ENCODE measurements at places on chromosomes 1 and 21.

GRCh38 chr1:14783592-14783886, 185.1 kb downstream of the KAZN start:
- no peak for DNase-seq

DNA sequence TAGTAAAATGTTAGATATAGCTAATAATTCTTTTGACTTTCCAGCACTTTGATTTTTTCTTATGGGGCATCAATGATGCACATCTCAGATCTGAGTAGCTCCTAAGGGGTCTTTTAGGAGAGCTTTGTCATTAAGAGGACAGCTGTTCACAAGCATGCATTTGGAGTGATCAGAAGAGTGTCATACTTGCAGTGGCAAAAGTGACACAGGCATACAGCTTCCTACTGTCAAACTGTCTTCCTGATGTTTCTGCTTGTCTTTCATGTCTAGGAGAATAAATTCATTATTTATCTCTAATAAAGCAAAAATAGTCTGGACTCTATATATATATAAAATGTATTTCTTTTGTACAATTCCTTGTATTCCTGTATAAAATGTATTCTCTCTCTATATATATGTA, 273.0 kb downstream of the PAPPA2 start:
- no peak for DNase-seq

GRCh38 chr1:36115200-36115669, 9.8 kb downstream of the COL8A2 start:
- no peak for DNase-seq

DNA sequence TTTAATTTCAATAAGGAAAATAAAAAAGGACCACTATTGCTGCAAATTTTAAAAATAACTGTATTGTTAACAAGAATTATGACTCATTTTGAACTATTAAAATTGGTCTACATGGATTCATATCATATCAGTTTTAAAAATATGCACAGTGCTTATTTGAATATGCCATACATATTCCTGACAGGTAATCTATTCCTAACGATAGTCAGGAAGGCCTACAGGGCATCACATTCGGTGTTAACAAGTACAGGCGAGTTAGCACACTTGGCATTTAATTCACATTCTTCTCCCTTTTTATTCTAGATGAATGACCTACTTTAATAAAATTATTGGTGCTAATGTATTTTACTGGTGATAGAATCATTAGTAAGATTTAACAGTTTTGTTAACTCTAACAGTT, 174.6 kb downstream of the USH2A start:
- no peak for DNase-seq

GRCh38 chr1:36269408-36269838, 36.7 kb upstream of the SH3D21 start:
- DNase-seq: peak; percentile 28

- DNase-seq: peak; percentile 81
Observed at GRCh38 chr21:19702726-19703125, 1295.5 kb upstream of the NCAM2 start.

- DNase-seq: no peak
Observed at GRCh38 chr1:202811296-202812175, 782 bp downstream of the PCAT6 start.

- DNase-seq: no peak
Observed at GRCh38 chr21:29307718-29308455, 9.2 kb downstream of the BACH1 start.

DNA sequence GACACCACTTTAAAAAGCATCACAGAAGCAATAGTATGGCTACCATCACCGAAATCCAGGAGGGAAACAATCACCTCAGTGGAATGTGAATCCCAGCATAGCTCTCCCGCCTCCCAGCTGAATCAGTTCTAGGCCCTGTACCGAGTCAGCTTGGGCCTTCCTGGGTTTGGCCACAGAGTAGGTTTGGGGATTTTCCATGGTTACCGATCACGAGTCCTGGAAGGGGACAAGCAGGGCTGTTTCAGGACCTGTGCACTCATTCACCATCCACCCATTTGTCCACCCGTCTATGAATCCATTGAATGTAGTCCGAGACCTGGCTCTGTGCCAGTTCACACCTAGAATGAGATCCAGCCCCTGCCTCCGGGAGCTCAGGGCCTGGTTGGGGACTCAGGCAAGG, 94.2 kb downstream of the ARHGEF10L start:
- peak; percentile 33 for DNase-seq

GRCh38 chr1:204453141-204453772, 41.3 kb downstream of the PIK3C2B start:
- no peak for DNase-seq

GRCh38 chr1:15465674-15466073, 9.1 kb downstream of the CELA2A start:
- DNase-seq: no peak

DNA sequence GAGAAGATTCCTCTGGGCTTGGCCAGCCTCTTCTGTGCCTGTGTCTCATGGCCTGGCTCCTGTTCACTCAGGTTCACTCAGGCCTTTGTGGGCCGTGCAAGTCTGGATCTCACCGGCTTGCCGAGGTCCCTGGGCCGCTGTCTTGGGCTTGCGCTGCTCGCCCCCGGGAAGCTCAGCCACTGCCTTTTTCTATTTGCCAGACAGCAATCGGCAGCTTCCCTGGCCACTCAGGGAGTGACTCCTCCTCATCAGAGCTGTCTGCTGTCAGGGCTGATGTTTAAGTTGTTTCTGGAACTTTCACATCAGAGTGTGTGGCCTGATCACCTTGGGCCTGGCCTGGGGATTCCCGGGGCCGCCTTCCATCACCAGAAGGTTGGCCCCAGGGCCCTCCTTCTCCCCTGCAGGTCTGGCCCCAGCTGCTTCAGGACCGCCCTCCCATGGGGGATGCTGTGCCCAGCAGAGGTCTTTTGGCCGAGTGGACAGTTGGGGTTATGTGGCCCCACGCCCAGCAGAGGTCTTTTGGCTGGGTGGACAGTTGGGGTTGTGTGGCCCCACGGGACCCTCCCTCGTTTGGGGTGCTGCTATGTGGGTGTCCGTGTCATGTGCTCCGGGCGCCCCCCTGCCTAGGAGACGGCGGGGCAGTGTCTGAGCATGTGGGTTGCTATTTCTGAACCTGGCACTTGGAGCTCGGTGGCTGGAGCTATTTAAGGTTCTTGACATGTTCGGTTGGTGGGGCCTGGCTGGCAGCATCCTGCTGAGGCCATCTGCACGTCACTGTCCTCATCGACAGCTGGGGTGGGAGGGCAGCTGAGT, 12.5 kb downstream of the SLX9 start:
- DNase-seq: no peak

- DNase-seq: no peak
Observed at GRCh38 chr1:47678464-47678980, 240.7 kb downstream of the FOXD2 start.

DNA sequence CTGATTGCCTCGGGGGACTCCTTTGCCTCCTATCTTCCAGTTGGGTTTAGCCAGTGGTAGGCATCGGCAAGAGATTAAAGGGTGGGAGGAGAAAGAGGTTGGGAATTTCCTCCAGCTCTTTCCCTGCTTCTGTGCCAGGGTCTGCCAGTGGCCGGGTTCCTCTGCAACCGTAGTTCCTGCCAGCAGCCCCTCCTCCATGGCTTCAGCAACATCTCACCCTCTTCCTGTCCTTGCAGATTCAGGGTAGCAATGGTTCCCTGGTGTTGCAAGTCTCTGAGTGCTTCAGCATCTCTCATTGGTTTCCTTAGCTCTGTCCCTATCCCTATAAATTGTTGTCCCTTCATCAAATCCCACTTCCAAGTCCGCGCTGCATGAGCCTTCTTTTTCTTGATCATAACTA, 223.1 kb upstream of the JUN start:
- no peak for DNase-seq

DNA sequence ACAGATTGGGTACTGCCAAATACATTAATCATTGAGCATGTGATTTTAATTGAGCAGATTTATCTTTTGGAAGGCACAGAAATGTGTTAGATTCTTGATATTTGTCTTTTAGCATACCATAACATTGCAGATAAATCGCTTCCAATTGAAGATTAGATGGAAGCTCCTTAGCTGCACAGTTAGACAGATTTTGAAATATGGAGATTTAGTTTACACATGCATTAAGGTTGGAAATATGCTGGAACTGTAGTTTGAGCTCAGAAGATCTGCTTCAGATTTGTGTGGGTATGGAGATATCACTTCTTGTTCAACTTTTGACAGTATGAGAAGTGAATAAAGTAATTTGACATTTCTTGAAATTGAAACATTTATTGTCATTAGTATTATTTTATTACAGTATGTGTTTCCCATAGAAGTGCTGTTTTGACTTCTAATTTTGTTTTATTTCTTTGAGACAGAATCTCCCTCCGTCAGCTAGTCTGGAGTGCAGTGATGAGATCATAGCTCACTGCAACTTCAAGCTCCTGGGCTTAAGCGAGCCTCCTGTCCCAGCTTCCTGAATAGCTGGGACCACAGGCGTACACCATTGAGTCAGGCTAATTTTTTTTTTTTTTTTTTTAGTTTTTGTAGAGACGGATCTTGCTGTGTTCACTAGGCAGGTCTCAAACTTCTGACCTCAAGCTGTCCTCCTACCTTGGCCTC, 29.1 kb downstream of the THRAP3 start:
- peak; percentile 81 for DNase-seq

GRCh38 chr1:201430776-201431175, 9.2 kb upstream of the TNNI1 start:
- no peak for DNase-seq

DNA sequence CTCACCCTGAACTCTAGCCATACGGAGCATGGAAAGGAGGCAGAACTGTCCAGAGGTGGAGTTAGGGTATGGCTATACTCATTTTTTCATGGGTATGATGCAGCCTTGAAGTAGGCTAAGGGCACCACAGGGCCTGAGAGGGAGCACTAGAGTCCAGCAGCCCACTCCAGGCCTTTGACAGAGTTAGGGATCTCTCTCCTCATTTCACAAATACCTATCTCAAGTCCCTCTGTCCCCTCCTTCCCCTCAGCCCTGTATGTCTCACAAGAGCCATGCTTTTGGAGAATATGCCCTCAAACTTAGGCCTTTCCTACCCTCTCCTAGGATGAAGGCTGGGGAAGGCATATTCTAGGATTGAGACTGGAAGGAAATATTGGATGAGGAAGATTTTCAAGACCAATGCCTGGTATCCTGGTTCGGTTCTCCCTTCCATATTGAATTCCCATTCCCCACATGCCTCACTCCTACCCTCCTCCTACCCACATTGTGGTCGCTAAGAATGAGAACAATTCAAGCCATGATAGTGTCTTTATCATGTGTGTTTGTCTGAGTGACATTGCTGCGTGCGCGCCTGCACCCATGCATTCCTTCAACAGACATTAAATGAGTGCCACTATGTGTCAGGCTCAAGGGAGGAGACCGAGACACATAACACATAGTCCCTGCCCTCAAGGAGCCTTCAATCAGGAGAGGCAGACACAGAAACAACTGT, 2.6 kb upstream of the NECTIN4 start:
- DNase-seq: peak; percentile 64

DNA sequence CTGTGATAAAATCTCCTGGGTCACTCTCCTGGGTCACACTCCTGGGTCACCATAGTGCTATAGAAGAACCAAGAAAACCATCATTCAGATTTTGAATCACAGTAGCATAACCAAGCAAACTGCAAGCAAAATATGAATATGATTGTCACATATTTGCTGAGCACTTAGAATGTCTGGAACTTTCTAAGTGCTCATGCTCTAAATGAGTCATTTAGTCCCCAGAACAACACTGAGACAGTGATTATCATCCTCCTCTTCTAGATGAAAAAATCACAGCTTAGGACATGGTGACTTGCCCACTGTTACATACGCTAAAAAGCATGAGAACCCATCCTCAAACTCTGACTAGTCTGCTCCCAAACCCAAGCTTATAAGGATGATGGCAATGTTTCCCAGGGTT, 39.5 kb upstream of the DDAH1 start:
- DNase-seq: no peak

DNA sequence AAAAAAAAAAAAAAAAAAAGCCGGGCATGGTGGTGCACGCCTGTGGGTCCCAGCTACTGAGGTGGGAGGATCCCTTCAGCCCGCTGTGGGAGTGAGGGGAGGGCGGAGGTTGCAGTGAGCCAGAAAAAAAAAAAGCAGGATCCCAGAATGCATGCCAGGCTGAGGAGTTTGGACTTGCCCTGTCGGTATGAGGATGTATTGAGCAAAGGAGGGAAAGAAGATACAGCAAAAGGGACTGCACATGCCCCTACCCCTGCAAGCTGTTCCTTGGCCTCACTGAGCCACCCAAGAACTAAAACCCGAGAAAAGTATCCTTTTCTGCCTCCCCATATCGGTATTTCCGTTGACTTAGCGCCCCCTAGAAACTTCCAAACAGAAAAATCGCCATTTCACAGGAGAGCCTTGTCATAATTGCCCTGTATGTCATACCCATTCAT, 1.3 kb upstream of the GPATCH4 start:
- no peak for DNase-seq

- peak; percentile 66 for DNase-seq
Observed at GRCh38 chr1:203593723-203594122, 32.9 kb upstream of the ATP2B4 start.

DNA sequence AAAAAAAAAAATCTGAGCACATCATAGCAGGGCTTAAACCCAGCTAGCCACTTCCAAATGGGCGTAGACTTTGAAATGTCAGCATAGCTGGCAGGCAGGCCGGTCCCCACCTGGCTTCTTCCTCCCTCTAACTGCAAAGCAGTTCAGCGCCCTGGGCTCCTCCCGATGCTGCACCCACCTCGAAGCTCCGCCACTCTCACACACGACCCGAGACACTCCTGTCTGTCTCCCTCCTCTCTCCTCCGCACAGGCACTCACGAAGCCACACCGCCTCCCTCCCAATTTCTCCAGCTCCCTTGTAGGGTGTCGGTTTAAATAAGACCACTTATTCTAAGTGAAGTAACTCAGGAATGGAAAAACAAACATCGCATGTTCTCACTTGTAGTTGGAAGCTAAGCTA, 301.3 kb downstream of the NPHP4 start:
- no peak for DNase-seq

DNA sequence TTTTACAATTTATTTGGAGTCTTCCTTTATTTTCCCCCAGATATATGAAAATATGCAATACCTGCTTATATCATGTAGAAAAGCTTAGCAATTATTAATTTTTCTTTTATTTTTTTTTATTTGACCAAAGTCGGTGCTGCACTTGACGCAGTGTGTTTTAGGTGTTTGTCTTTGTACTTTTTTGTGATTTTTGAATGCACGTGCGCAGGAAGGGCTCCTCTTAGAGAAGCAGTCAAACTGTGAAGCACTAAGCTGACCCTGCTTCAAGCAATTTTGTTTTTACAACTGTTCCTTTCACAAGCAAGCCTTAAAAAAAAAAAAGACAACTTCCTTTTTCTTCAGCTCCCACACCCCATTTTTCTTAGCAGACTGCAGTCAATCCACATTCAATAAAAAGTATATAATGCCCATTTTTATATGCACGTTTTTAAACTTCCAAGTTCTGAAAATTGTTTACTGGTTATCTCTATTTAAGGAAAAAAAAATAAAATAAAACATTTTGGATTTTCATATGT, 267.4 kb downstream of the TM2D1 start:
- DNase-seq: no peak

Measured in amniotic epithelial cell (primary cell).